Progenitor cell of endocrine pancreas (in vitro differentiated cells): ENCODE measurements at places on chromosomes 7 and 10. TPM values are rescaled to one million over a fixed set of nuclear protein-coding genes. Genes with fewer than 3 reads are reported as not detected.

Gene PON1
- total RNA-seq, result 0.91 and 2.3 TPM in 2 replicates

Gene NUTM2A
- total RNA-seq, result 2.9 and 4.3 TPM in 2 replicates

Gene ADAM22
- 14.4 and 15.8 TPM in 2 replicates for total RNA-seq

Gene ANXA11
- 120 and 126 TPM in 2 replicates for total RNA-seq

Gene LDB3
- total RNA-seq, result 0.26 and 0.31 TPM in 2 replicates

Gene TRIM50
- 10.9 and 11.2 TPM in 2 replicates for total RNA-seq

Gene SORCS1
- total RNA-seq, result 13.6 and 14.1 TPM in 2 replicates

Gene MYH16
- not detected in 2 replicates for total RNA-seq

Gene CFAP43
- 4.7 and 5.4 TPM in 2 replicates for total RNA-seq

Gene HYAL4
- total RNA-seq, result not detected in 2 replicates

Gene PIK3CG
- not detected in 2 replicates for total RNA-seq

Gene NRG3
- total RNA-seq, result 29.5 and 32.2 TPM in 2 replicates

Gene PRF1
- total RNA-seq, result not detected in 2 replicates

Gene MACC1
- total RNA-seq, result 16.1 and 21.3 TPM in 2 replicates

Gene NAT16
- total RNA-seq, result not detected in 2 replicates

Gene GIMAP7
- not detected in 2 replicates for total RNA-seq

Gene SPDYE8
- 0.22 TPM in 1 of 2 replicates, not detected in the other for total RNA-seq

Gene PRPS1L1
- not detected in 2 replicates for total RNA-seq

Gene IGF2BP3
- 96.9 and 107 TPM in 2 replicates for total RNA-seq

Gene FKBP6
- not detected in 2 replicates for total RNA-seq

Gene SLC26A3
- total RNA-seq, result 2.0 and 2.8 TPM in 2 replicates

Gene GNGT1
- total RNA-seq, result not detected in 2 replicates

Gene REEP3
- 33.2 and 34.0 TPM in 2 replicates for total RNA-seq

Gene HERC4
- total RNA-seq, result 62.1 and 63.8 TPM in 2 replicates

Gene AP5Z1
- 41.0 and 42.8 TPM in 2 replicates for total RNA-seq

Gene MUC12
- total RNA-seq, result 0.31 and 0.33 TPM in 2 replicates

Gene CPA2
- 85.0 and 107 TPM in 2 replicates for total RNA-seq

Gene TAS2R5
- 5.0 and 6.4 TPM in 2 replicates for total RNA-seq

Gene DEPP1
- total RNA-seq, result 13.9 and 16.6 TPM in 2 replicates

Gene PAX4
- total RNA-seq, result 23.6 and 25.1 TPM in 2 replicates

Gene KCP
- 6.8 and 8.5 TPM in 2 replicates for total RNA-seq

Gene PTPN20
- total RNA-seq, result 0.55 TPM in 1 of 2 replicates, not detected in the other

Gene LRRTM3
- total RNA-seq, result not detected in 2 replicates

Gene ZNF786
- total RNA-seq, result 18.0 and 20.6 TPM in 2 replicates

Gene CADPS2
- 4.3 and 6.1 TPM in 2 replicates for total RNA-seq

Gene ANKRD22
- total RNA-seq, result 0.18 TPM in 1 of 2 replicates, not detected in the other

Gene GJD4
- total RNA-seq, result 0.24 TPM in 1 of 2 replicates, not detected in the other

Gene SFTPA2
- total RNA-seq, result not detected in 2 replicates

Gene MMP21
- total RNA-seq, result not detected in 2 replicates

Gene ABCF2
- 48.7 and 55.1 TPM in 2 replicates for total RNA-seq

Gene SDK1
- total RNA-seq, result 37.6 and 39.6 TPM in 2 replicates

Gene FAM25G
- not detected in 2 replicates for total RNA-seq

Gene CLDN4
- 172 and 183 TPM in 2 replicates for total RNA-seq

Gene BUD31
- total RNA-seq, result 97.2 and 102 TPM in 2 replicates

Gene HOXA13
- total RNA-seq, result not detected in 2 replicates

Gene TCTN3
- total RNA-seq, result 61.8 and 62.0 TPM in 2 replicates

Gene PPP1R3C
- total RNA-seq, result 29.5 and 30.0 TPM in 2 replicates

Gene GIMAP1
- total RNA-seq, result not detected in 2 replicates

Gene IGFBP1
- total RNA-seq, result 0.24 TPM in 1 of 2 replicates, not detected in the other

Gene SPDYE6
- not detected in 2 replicates for total RNA-seq
